ENCODE measurements at places on chromosomes 6 and 20.

DNA sequence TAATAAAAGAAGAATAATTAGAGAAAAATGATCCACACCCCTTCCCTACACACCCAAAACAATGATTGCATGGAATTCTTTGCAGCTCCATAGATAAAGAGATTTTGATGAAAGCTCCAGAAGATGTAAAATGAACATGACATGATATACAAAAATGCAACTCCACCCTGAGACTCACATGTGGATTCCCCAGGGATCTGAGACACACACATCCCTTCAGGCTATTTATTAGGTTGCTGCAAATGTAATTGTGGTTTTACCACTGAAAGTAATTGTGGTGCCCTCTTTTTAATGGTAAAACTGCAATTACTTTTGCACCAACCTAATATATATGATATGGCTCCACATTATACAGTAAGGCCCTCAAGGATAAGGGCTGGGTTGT is 40.4 kb upstream of the TBC1D7 start:
- DNase-seq = no peak

DNA sequence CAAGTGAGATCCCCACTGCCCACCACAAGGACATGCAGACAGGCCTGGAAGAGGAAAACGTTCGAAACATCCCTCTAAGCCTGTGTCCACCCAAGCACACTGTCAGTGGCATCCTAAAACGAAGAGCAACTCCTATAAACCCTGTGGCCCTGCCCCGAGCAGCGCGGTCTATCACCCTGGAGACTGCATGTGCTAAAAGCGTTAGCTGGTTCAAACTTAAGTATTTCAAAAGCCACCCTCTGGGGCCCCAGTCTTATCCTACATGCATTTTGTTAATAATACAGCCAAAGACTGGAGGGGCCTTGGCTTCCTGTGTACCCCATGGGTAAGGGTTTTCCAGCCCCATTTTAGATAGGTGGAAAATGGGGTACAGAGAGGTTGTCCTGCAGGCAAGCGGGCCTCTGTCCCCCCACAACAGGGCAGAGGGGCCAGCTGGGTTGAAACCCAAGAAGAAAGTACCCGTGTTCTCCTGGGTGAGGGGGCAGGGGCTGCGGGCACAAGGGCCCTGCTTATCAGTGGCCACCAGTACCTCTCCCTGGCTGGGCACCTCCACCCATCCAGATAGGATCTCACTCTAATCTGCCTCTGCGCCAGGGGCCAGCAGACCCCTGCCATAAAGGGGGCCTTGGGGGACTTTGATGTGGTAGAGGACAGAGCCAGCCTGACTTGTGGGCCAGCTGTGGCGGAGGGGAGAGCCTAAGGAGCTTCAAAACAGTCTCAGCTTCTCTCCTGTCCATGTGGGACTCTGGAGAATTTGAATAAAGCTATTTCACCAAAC is 28.3 kb downstream of the PREX1 start:
- no peak for DNase-seq

DNA sequence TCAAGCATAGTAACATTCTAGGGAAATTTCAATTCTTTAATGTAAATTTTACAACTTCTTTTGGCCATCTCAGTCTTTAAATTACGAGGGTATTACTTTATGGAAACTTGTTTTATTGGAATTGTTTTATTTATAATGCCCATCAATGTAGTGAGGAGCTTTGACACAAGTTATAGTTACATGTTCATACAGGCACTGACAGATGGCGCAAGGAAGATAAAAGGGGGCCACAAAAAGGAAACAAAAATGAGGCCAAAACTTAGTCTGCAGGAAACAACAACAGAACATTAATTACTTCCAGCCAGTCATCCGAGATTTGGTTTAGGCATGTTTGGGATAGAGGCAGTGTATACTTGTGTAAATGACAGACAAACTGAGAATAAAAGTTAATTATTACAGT is 18.3 kb downstream of the SESN1 start:
- DNase-seq = no peak

DNA sequence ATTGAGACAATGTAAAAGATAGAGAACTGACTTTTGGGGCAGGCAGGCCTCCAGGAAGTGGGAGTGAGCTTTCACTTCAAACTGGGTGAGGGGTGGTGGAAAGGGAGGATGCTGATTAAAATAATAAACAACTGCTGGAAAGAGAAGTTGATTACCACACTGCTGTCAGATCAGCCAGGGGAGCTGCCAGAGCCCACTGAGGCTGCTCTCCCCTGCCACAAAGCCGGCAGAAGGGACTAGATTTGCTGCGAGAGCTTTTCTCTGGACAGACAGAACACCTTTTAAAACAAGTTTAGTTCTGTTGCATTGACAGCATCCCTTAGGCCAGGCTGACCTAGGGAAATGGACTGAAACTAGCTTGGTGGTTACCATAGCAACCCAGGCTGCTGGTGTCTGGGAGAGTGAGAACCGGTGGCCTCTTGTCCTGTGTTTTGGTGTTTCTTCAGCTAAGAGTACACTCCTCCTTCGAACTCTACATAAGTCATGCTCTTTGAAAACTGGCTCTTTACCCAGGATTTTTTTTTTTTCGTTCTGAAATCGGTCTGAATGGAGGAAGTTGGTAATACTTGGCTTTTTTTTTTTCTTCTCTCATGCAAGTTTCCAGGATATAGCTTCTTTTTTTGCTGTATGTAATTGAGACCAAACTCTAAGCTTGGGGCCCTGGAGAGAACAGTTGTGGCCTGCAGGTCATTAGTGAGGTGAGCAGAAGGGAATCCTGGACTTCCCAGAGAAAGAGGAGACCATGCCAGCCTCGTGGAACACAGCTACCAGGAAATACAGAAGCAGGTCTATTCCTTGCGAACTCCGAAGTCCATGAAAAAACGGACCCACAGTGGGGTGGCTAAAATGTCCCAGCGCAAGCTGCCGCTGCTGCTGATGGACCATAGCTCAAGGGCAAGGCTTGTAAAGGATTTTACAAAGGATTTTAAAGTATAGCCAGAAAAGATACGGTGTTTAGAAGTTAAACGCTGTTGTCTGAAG is 374.4 kb downstream of the UTRN start:
- DNase-seq = no peak

DNA sequence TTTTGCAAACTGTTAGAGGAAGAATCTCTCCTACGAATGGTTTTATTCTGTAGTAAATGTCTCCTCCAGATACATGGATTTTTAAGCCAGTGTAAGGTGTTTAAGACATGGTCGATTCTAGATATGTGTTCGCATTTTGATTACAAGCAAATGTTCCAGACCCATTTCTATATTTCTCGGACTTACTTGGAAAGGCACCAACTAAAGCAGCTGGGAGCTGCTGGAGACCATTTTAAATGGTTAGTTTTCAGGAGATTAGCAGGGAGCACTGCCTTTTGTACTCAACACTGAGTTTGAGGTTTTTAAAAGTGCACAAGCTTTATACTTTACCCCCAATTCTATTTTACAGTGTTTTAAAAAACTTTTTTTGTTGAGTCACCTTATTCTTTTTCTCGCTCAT is 857.0 kb downstream of the KIF16B start:
- no peak for DNase-seq

- no peak for DNase-seq
Observed at GRCh38 chr20:56826705-56827665, 197.9 kb downstream of the TFAP2C start.

- no peak for DNase-seq
Observed at GRCh38 chr20:51906679-51907078, 104.4 kb upstream of the SALL4 start.

DNA sequence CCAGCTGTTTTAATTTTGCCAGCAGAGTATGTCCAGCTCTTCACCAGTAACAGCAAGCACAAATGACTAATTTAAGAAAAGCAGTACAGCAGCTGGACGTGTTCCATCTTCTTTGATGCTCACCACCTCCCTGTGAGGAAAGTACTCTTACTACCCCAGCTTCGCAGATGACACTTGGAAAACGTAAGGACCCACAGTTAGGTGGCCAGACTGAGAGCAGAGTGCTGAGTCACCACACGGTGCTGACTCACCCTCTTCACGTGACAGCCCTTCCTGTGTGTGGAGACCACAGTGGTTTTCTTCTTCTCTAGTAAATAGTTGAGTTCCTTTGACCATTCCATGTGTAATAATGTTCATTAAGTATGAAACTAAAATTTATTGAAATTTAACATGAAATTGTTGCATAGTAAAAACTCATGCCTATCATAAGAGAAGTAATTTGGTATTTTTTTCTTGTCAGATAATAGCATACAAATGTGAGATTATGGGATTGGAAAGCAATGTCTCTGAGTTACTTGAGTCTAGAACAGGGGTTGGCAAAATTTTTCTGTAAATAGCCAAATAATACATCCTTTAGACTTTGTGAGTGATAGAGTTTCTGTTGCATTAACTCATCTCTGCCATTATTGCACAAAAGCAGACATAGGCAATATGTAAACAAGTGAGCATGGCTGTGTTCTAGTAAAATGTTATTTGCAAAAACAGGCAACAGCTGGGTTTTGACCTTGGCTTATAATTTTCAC is 76.6 kb downstream of the SLX4IP start:
- DNase-seq = no peak

DNA sequence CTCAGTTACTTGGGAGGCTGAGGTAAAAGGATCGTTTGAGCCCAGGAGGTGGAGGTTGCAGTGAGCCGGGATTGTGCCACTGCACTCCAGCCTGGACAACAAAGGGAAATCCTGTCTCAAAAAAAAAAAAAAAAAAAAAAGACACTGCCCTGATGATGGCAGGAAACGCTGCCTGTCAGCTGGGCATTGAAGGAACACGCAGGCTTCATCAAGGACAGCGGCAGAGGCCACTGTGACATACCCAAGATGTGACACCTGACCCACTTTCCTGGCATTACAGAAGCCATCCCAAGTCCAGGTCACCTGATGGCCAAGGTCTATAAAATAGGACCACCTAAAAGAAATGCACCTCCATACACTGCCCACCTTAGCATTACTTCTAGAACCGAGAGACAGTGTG is 75.9 kb downstream of the RIPOR3 start:
- no peak for DNase-seq

DNA sequence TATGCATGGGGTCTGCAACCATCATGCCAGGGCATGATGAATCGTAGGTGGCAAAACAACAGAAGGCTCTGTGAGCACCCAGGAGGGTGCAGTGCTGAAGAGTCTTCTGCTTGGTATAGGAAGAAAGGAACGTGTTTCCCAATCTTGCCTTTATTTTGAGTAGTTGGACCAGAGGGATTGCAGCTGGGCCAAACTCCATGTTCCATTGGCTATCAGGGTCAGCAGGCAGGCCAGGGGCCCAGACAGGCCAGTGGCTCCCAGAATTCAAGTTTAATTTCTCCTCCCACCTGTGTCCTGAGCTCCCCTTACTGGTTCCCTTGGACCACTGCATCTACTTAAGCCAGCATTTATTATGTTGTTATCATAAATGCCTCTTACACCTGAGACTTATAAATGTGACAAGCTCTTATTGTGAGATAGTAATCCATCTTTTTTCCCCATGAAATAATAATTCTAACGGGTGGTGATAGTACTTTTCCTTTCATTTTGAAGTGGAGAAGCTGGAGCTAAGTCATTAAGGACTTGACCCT is 918 bp upstream of the TRIM38 start:
- DNase-seq = no peak

DNA sequence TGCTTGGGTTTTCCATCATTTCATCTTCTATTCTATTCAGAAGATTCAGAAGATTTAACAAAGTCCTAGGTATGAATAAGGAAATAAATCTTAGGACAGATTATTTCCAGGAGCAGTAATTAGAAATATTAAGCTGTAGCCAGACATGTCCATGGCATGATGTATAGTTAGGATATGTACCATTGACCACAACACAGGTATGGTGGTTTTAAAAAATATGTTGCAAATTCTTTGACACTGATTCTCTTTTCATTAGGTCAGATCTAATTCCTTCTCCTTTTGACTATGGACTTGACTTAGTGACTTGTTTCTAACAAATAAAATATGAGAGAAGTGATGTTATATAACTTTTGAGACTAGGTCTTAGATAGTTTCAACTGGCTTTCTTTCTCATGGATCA is 23.5 kb upstream of the PDE7B start:
- DNase-seq = no peak

DNA sequence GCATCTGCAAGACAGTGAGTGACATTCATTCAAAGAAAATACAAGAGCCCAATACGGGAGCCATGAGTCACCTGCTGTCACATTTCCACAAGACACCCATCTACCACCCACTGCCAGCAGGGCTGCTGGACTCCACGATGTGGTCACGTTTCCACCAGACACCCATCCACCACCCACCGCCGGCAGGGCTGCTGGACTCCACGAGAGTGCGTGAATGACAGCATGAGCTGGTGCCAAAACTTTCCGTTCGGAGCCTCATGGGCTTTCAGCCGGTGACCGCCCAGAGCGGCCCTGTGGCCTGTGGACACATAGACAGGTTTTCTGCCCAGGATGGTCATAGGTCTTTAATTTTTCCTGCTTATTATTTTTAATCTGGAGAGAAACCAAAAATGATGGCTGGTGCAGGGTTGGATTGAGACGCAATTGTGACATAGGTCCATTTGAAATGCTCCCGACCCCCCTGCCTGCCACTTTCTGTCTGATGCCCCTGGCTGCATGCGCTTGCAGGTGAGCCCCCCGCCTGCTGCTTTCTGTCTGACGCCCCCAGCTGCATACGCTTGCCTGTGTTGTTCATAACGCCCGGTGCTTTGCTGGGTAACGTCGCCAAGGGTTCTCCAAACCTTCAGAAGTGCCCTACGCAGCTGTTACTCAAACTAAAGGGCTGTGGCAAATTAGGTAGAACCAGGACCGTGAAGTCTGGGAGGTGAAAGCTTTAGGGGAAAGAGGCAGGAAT is 59.1 kb upstream of the SMOC2 start:
- DNase-seq = no peak

DNA sequence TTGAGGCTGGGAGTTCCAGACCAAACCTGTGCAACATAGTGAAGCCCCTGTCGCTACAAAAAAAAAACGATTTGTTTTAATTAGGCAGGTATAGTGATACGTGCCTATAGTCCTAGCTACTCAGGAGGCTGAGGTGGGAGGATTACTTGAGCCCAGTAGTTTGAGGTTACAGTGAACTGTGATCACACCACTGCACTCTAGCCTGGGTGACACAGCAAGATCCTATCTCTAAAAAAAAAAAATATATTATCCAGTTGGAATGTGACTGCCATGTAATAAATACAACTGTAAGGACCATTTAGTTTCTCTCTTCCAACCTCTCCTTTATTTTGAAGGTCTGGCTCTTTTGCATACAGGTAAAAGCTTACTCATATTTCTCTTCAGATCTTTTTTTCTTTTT is 571.5 kb downstream of the UTRN start:
- no peak for DNase-seq

GRCh38 chr20:32575805-32576204 is 9.3 kb downstream of the NOL4L start:
- no peak for DNase-seq

DNA sequence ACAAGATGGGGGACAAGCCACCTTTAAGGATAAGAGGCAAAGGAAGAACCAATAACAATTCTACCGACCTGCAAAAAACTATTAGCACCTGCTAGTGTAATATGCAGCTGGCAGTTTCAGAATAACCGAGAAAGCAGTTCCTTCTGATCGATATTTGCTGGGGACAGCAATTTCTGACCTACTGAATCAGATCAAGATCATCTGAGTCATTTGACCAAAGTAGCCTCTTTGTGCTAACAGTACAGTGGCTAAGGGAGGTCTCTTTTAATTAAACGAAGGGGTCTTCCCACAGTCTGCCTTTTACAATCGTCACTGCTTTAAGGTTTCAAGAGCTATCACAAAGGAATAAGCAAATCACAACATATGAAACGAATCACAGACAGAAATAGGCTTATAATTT is 318.9 kb downstream of the BTBD9 start:
- DNase-seq = no peak
